Chondrocyte (in vitro differentiated cells): ENCODE measurements at places on chromosomes 13 and 19. TPM values are rescaled to one million over a fixed set of nuclear protein-coding genes. Genes with fewer than 3 reads are reported as not detected.

IZUMO2 gene
- not detected in 3 replicates for total RNA-seq

OR10H2 gene
- total RNA-seq = not detected in 3 replicates

ZNF610 gene
- total RNA-seq = 3.5 to 6.2 TPM (median 4.5 TPM) in 3 replicates

RSPH6A gene
- 0.15 TPM in 1 of 3 replicates, not detected in the others for total RNA-seq

BCL3 gene
- total RNA-seq = 9.2 to 14.9 TPM (median 11.8 TPM) in 3 replicates

LSM14A gene
- 79.1 to 89.4 TPM (median 83.7 TPM) in 3 replicates for total RNA-seq

IGFL4 gene
- 0.15 TPM in 1 of 3 replicates, not detected in the others for total RNA-seq

SPPL2B gene
- total RNA-seq = 48.9 to 67.0 TPM (median 51.4 TPM) in 3 replicates

WDR88 gene
- total RNA-seq = not detected in 3 replicates

LRFN3 gene
- 18.4 to 23.3 TPM (median 21.0 TPM) in 3 replicates for total RNA-seq

CKAP2 gene
- 24.5 to 33.3 TPM (median 27.9 TPM) in 3 replicates for total RNA-seq

CEBPA gene
- total RNA-seq = 0.56 to 2.2 TPM (median 1.7 TPM) in 3 replicates

IGFL2 gene
- total RNA-seq = 0.55 to 1.3 TPM (median 0.64 TPM) in 3 replicates

CEACAM4 gene
- total RNA-seq = not detected in 3 replicates

ELL gene
- 12.4 to 14.0 TPM (median 13.0 TPM) in 3 replicates for total RNA-seq

CYP4F8 gene
- not detected in 3 replicates for total RNA-seq
